Stimulated activated CD8-positive, alpha-beta memory T cell treated with anti-CD3 and anti-CD28 coated beads, Interleukin-15, amount 100 ng/mL, for 4 hours (primary cell): ENCODE measurements at places on chromosomes 1 and 21.

DNA sequence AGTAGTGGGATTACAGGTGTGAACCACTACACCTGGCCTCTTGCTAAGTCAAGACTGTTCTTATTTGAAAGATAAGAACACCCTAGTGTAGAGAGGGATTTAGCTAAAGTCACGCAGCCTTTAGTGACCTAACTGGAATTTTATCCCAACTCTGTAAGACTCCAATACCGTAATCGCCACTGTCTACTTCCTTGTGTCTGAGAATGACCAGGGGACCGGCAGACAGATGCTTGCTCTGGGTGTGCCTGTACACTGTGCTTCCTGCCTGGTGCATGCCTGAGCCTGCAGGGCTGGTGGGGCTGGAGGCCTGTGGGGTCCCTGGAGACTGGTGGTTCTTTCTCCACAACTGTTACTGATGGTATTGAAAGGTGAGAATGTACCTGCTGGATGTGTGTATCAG lies 15.3 kb downstream of the MFSD2A start:
- no peak for DNase-seq

DNA sequence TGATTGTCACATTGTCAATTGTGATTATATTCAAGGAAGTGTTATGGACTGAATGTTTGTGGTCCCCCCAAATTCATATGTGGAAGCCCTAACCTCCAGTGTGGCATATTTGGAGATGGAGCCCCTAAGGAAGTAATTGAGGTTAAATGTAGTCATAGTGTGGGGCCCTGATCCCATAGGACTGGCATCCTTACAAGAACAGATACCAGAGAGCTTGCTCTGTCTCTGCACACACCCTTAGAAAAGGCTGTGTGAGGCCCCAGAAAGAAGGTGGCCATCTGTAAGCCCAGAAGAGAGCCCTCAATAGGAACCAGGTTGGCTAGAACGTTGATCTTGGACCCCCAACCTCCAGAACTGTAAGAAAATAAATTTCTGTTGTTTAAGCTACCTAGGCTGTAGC lies 28.1 kb downstream of the VANGL1 start:
- no peak for DNase-seq

GRCh38 chr21:41559658-41560631 lies 52.0 kb upstream of the TMPRSS2 start:
- no peak for DNase-seq

DNA sequence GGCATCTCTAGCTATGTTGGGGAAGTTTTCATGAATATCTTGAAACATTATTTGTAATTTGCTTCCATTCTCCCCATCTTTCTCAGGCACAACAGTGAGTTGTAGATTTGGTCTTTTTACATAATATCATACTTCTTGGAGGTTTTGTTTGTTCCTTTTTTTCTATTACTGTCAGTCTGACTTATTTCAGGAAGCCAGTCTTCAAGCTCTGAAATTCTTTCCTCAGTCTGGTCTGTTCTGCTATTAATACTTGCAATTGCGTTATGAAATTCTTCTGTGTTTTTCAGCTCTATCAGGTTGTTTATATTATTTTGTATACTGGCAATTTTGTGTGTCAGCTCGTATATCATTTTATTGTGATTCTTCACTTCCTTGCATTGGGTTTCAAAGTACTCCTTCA lies 424.6 kb upstream of the PTBP2 start:
- no peak for DNase-seq

GRCh38 chr1:16727190-16728111 lies 12.9 kb upstream of the RNU1-4 start:
- no peak for DNase-seq

- DNase-seq: no peak
Observed at GRCh38 chr1:47850451-47850850, 146.7 kb downstream of the TRABD2B start.

DNA sequence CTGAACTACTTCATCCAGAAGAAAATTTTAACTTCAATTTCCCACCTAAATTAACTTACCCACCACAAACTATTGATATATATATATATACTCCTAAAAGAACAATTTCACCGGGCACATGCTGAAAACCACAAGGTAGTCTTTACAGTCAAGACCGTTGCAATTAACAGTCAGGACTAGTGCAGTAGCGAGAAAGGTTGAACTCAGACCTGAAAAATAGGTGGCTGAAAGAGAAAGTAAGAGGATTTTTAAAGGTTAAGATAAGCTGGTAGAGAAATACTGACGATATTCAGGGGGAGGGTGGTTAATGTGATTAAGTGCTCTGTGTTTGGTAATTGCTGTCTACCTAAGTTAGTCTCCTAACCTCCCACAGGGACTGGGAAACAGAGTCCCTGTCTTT lies 1153.5 kb upstream of the TMPRSS15 start:
- no peak for DNase-seq
